GM06990 (cell line): ENCODE measurements at places on chromosomes 1 and 21.

DNA sequence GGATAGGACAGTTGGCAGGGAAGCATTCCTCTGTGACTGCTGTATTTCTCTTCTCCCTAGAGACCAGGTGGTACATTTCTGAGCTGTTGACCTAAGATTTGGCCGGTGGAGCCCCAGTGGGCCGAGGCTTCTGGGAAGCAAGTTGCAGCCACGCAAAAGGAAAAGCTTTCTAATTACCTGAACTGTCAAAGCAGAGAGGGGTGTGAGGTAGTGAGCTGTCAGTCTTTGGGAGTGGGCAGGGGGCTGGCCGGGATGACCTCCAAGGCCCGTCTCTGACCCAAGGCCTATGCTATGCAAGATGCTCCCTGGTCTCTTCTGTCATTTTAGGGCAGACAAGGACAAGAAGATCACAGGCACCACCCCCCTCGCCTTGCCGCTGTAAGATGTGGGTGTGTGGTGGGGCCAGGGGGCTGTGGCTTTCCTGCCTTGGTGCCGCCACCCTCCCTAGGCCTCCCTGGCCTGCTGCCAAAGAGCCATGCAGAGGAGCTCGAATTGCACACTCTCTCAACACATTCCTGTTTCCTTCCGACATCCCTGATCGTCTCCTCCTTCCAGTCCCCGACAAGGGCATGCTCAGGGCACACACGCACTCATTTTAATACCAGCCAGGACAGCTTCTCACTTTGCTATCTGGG is 7.7 kb downstream of the PADI1 start:
- no peak for DNase-seq

- DNase-seq: no peak
Observed at GRCh38 chr1:14138687-14139086, 438.7 kb downstream of the PRDM2 start.

DNA sequence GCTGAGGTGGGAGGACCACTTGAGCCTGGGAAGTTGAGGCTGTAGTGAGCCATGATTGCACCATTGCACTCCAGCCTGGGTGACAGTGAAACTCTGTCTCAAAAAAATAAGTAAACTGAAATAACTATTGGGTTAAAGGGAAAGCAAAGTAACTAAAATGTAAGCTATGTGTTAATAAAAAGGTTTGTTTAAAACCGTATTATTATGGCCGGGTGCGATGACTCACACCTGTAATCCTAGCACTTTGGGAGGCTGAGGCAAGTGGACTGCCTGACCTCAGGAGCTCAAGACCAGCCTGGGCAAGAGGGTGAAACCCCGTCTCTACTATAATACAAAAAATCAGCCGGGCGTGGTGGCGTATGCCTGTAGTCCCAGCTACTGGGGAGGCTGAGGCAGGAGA is 27.0 kb downstream of the NVL start:
- no peak for DNase-seq

DNA sequence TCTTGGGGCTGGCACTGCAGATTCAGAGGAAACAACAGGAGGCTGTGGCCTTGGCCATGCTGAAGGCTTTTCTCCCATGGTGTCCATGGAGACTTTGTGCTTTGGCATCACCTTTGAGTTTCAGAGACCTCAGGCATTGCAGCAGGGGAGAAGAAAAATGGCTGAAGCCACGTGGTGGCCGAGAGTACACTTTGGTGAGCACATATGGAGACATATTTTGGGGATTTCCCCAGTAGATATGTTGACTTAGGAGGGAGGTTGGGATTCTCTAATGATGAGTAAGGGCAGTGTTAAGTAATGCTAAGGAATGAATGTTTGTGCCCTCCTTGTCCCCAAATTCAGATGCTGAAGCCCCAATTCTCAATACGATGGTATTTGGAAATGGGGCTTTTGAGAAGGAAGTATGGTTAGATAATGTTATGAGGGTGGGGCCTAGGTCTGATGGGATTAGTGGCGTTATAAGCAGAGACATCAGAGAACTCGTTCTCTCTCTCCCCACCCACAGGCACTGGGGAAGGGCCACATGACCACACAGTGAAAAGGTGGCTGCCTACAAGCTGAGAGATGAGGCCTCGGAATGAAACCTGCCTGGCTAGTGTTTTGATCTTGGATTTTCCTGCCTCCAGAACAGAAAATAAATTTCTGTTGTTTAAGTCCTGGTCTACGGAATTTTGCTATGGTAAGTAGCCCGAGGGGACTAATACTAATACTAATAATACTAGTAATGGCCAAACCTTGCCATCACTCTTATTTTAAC is 98.6 kb downstream of the TBX19 start:
- DNase-seq: no peak

- DNase-seq: no peak
Observed at GRCh38 chr1:243294723-243295121, 38.9 kb downstream of the SDCCAG8 start.
